Stimulated activated CD8-positive, alpha-beta memory T cell treated with anti-CD3 and anti-CD28 coated beads, Interleukin-4, amount 100 ng/mL, for 4 hours (primary cell): ENCODE measurements at places on chromosomes 2 and 18.

DNA sequence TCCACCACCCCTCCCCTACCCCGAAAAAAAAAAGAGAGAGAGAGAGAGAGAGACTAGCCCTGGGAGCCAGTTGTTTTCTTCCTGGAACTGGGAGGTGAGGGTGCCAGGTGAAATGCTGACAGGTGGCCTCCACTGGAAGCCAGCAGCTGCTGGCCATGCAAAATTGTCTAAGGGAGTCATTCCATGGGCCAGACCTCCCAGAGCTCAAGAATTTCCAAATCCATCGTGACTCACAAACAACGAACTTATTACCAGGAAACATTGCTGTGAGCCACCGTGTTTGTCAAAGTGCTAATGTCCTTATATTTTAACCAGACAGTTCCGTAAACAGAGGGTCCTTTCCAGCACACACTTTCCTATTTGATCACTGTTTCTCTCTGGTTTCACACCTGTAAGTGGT lies 68.5 kb upstream of the PID1 start:
- no peak for DNase-seq

DNA sequence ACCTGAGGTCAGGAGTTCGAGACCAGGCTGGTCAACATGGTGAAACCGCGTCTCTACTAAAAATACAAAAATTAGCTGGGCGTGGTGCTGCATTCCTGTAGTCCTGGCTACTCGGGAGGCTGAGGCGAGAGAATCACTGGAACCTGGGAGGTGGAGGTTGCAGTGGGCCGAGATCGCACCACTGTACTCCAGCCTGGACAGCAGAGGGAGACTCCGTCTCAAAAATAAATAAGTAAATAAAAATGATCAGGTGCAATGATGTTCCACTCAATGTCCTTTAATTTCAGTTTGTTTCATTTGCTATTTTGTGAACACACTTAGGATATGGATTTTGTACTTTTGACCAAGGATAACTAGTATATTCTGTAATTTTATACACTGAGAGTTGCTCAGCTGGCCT lies 9.3 kb downstream of the HADHA start:
- DNase-seq: no peak

- no peak for DNase-seq
Observed at GRCh38 chr2:66699793-66700676, 265.1 kb downstream of the MEIS1 start.

- DNase-seq: no peak
Observed at GRCh38 chr2:634636-635388, 42.4 kb downstream of the TMEM18 start.

GRCh38 chr18:13409026-13409425 lies 190.5 kb downstream of the LDLRAD4 start:
- no peak for DNase-seq

- DNase-seq: no peak
Observed at GRCh38 chr2:39481611-39482010, 44.5 kb upstream of the MAP4K3 start.

- no peak for DNase-seq
Observed at GRCh38 chr2:191574232-191574631, 103.7 kb upstream of the NABP1 start.

DNA sequence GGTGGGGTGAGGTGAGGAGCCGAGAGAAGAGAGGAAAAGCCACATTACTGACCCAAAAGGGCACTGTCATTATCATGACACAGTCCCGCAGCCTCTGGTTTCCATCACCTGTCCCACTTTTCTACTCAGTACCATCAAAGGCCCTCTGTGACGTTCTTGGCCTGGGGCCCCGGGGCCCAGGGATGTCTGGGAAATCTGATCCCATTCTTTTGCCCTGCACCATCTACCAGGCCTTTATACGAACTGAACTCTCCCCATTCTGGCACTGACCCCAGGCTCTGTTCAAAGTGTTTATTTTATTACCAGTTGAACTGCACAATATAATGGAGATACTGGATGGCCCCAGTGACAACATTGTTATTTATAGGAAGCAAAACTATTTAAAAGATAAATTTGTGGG lies 89.1 kb downstream of the COL6A3 start:
- DNase-seq: no peak

- DNase-seq: no peak
Observed at GRCh38 chr2:131543385-131543891, 15.8 kb downstream of the CCDC74A start.

- no peak for DNase-seq
Observed at GRCh38 chr18:56945171-56946083, 201.5 kb upstream of the BOD1L2 start.

DNA sequence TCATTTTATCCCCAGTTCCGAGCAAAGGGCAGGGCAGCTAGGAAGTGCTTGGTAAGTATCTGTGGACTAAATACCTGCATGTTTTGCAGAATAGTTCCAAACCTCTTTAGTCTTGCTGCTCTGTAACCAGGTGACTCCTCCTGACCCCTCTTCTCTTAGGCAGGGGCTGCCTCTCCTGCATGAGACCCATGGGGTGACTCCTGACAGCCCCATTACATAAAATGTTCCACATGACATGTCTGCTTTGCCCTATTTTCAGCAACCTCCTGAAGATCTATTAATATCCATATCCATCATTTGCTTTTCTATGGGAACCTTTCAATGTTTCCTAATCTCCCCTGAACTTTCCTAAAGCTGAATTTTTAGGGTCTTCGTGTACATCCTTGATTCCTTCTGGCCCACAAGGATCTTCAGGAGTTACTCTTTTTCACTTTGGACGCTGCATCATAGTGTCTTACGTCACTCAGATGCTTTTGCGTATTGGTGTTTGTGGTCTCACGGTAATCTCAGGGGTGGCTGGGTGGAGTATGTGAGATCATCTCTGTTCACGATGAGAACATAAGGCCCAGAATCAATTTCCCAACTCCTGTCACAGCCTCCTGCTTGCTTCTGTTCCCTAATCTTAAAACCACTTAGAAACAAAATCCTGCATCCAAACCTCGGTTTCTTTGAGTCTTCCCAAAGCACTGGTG lies 76.6 kb downstream of the MAPK4 start:
- DNase-seq: no peak

GRCh38 chr2:241559323-241560161 lies 997 bp downstream of the BOK start:
- DNase-seq: no peak

DNA sequence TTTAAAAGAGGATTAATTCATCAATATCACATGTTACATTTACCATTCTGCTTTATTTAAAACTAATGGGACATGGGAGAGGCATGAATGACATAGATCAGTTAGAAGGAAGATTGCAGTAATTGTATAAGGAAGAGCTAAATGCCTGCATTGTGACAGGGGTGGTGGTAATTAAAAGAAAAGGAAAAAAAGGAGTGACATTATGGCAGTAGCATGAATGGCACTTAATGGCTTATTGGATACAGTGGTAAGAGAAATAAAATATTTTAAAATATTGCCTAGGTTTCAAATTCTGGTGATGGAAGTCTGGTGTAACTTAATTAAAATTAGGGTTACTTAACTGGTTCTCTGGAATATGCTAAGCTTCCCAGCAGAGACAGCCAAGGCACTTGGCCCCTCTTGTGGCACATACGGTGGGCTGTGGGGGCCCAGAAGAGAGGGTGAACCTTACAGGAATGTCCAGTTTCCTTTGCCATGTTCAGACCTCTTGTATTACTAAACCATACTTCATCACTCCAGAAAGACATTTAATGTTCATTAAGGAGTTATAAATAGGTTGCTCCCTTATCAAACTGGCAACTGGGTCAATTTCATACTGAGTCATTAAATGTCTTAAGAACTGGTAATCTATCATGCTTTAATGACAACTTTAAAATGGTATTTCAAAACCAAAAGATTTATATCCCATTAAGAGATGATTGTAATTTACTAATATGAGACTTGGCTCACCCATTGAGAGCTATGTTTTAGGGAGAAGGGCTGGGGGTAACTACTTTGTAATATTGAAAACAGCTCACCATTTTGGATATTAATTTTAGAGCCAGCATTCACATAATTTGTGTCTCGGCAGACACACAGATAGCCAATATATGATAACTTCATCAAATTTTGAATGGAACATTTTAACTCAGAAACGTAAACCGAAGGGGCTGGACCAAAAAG lies 798.9 kb upstream of the PIK3C3 start:
- DNase-seq: no peak

GRCh38 chr2:215602997-215603396 lies 167.1 kb upstream of the FN1 start:
- DNase-seq: no peak

- no peak for DNase-seq
Observed at GRCh38 chr2:25373269-25373981, 31.7 kb upstream of the DNMT3A start.

- no peak for DNase-seq
Observed at GRCh38 chr18:46061796-46062195, 10.3 kb downstream of the PSTPIP2 start.

DNA sequence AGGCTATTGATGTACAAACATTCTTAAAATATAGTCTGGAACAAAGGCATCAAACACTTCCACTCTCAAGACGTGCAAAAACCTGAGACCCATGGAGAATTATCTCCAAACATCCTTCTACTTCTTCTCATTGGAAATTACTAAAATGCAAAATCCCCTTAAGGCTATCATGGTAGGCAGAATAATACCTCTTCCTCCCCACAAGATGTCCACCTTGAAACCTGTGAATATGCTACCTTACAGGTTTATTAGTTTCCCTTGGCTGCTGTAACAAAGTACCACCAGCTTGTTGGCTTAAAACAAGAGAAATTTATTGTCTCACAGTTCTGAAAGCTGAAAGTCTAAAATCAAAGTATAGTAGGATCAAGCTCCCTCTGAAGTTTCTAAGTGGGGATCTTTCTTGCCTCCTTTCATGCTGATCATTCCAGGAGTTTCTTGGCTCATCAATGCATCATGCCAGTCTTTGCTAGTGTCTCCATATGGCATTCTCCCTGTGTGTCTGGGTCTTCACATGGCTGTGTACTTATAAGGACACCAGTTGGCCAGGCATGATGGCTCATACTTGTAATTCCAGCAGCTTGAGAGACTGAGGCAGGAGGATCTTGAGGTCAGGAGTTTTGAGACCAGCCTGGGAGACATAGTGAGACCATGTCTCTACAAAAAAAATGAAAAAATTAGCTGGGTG lies 163.7 kb upstream of the NCK2 start:
- DNase-seq: no peak

- no peak for DNase-seq
Observed at GRCh38 chr2:29224693-29225551, 109.7 kb downstream of the CLIP4 start.

DNA sequence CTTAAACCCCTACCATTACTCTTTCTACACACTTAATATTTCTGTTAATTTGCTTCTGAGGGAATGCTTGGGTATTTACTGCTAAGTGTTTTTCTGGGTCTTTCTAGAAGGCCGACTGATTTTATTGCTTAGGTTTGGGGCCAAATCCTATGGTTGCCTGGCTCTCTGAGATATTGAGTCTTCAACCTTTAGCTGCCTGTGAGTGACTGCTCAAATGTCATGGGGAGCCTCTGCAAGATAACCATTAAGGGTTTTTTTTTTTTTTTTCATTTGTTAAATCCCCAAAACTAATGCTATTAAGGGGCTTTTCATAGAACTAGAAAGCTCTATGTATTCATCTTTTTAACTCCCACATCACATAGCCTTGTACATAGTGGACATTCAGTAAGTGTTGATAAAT lies 5.0 kb downstream of the OSBPL6 start:
- DNase-seq: no peak

DNA sequence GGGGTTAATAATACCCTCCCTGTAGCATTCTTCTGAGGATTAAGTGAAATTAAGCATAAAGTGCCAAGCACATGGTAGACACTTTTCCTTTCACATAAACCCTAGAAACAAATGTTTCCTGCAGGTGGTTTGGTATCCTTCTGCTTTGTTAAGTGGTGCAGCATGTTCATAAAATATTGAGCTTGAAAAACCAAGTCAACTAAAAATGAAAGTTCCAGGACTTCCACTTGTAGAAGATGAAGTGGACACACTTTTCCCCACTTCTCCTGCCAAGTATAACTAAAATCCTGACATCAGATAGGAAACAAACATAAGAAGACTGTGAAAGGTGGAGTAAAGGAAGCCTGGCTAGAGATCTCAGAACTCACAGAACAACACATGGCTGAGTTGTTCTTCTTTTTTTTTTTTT lies 90.5 kb downstream of the COLEC12 start:
- DNase-seq: no peak

DNA sequence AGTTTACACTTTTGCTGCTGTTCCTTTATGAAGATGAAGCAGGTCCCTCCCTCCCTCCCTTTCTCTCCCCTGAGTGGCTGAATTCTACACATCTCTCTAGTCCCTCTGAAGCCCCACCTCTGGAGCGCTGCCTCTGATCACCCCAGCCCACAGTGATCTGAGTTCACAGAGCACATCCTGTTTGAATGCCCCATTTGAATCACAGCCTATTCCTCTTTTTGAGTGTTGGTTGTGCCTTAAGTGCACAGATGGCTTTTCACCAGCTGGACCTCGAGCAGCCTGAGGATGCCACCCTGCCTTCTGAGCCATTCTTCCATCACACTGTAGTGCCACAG lies 87.1 kb downstream of the ITGB1BP1 start:
- no peak for DNase-seq

- DNase-seq: no peak
Observed at GRCh38 chr2:105536175-105536574, 137.3 kb upstream of the FHL2 start.

DNA sequence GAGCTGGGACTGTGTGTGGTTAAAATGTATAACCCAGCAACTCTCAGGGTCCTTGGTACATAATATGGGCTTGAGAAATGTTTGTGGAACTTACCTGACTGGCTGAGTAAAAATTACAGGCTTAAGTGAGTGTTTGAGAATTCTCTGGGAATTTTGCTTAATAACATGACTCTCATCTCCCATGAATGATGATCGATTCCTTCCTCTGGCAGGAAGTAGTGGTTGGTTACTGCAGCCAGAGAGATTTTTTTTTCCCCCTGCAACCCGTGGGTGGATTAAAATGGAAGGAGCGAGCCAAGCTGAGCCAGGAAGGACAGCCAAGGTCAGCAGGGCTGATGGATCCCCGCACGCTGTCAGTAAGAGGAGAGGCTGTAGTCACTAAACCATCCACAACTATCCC lies 40.6 kb upstream of the RFX8 start:
- DNase-seq: no peak

- DNase-seq: no peak
Observed at GRCh38 chr2:163191372-163191771, 352.8 kb upstream of the KCNH7 start.

DNA sequence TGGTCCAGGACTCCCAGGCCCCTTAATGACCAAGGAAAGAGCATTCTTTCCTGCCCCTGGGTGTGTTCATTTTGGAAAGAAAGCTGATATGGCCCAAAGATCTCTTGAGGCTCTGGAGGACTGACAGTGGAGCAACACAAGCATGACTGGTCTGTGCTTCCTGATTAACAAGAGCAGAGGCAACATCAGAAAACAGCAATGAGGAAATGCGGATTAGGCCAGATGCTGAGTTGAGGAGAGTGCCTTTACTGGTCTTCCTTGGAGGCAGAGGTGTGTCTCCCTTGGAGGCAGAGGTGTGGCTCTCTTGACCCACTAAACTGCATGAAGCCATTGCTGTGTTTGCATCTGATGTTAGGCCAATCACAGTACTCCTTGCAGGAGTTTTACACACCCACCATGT lies 19.9 kb downstream of the IL36B start:
- DNase-seq: no peak
